ENCODE measurements at places on chromosomes 12 and 14.
A peak's percentile ranks its signal among the peaks of the same experiment; 100 is the strongest.

DNA sequence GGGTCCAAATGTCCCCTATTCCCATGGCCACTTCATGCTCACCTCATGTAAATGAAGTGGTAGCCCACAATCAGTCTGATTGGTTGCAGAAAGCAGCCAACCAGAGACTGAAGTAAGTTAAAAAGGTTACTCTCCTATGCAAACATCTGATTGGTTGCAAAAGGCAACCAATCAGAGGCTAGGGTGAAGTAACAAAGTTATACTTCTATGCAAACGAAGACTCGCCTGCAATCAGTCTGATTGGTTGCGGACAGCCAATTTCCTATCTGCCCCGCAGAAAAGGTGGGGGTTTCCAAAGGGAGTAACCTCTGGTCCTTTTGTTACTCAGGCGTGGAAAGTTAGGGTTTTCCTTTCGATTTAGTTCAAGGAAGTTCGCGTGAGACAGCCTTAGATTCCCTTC, 208.1 kb upstream of the NEDD1 start:
- no peak for DNase-seq

DNA sequence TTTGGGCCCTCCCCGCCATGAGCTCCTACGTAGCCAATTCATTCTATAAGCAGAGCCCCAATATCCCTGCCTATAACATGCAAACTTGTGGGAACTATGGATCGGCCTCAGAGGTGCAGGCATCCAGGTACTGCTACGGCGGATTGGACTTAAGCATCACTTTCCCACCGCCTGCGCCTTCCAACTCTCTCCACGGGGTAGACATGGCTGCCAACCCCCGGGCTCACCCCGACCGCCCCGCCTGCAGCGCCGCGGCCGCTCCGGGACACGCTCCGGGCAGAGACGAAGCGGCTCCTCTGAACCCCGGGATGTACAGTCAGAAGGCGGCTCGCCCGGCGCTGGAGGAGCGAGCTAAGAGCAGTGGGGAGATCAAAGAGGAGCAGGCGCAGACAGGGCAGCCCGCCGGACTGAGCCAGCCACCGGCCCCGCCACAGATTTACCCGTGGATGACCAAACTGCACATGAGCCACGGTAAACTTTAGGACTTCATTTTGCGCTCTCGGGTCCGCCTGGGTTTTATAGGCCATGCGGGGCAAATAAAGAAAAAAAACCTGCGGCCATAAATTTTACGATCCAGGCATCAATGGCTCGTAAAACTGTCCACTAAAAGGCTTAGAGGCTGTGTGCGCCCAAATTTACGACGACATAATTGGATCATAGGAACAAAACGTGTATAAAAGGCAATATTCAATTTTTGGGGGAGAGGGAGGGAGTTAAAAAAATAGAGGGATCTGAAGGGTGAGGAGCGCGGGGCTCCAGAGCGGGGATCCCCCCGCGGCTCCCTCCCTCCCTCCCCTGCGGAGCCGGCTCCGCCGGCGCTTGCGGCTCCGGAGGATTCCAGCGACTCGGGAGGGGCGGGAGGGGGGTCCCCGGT, 493 bp downstream of the HOXC5 start:
- DNase-seq: no peak

DNA sequence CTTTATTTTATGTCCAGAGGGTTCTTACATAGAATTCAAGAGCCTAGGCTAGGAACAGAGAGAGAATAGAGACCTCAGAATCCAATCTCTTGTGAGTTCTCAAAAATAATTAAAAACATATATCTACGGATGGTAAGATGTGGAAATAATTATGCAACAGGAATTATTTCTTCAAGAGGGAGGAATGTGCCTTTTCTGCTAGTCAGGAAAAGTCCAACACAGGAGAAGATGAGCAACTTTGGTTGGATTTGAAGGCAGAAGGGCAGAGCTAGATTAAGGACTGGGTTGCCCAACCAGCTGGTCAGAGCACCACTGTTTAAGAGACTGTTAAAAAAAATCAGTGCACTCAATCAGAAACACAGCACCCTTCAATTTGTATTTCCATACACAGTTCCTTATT, 365.5 kb downstream of the ETNK1 start:
- DNase-seq: no peak

GRCh38 chr14:82411298-82411697, 877.6 kb upstream of the SEL1L start:
- DNase-seq: no peak

- no peak for DNase-seq
Observed at GRCh38 chr12:119692410-119692809, 24.5 kb downstream of the PRKAB1 start.

- DNase-seq: peak; percentile 36
Observed at GRCh38 chr14:73227812-73228781, 9.2 kb upstream of the PAPLN start.

- no peak for DNase-seq
Observed at GRCh38 chr12:80293759-80294158, 150.3 kb upstream of the PTPRQ start.

- no peak for DNase-seq
Observed at GRCh38 chr14:59711080-59711479, 134.5 kb upstream of the CCDC175 start.

DNA sequence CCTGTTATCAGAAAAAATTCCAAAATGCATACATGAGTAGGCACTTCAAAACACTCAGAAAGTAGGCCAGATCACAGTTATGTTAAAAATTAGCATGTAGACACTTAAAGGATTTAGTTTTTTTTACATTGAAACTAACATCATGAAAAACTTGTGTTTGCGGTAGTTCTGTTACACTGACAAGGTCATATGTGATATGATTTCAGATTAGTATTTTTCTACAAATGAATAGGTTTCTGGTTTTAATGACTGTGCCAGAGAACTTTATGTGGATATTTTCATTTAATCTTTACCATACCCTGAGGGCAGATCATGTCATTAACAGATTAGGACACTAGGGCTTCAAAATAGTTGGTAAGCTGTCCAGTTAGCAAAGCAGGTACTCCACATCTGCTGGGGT, 20.7 kb downstream of the YARS2 start:
- DNase-seq: no peak

- DNase-seq: peak; percentile 94
Observed at GRCh38 chr14:103880348-103881267, 33.2 kb upstream of the PPP1R13B start.

DNA sequence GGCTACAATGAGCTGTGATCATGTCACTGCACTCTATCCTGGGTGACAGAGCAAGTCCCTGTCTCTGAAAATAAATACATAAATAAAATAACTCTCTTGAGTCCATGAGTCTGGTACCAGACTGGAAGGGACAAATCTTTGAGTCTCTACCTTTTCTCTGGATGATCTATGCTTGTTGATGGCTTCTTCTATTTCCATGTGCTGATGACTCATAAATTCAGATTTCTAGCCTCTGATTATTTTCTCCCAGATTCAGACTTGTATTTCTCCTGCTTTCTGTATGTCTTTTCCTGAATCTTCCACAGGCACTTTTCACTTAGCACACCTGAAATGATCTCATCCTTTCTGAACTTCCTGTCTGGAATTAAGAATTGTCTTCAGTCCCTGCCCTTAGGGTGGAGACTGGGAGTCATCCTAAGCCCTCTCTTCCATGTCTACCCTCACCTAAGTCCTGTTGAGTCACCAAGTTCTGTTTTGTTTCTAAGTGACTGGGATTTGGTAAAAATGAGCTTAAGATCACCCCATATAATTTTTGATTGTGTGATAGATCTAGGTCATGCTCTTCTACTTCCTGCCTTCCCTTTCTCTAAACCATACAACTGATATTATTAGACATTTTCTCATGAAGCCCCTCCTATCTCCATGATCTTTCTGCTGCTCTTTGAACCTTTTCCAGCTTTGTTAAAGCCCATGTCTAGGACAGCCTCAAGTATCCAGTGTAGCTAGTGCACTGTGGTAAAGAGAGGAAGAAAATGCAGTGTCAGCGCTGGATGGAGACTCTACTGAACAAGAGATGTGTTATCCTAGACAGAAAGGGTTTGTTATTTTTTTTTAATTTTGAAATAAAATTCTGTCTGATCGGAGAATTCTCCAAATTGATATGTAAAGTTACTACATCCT, 13.1 kb downstream of the AKAP6 start:
- DNase-seq: no peak

- no peak for DNase-seq
Observed at GRCh38 chr14:72796935-72797334, 97.0 kb downstream of the DPF3 start.

GRCh38 chr12:58529114-58529665, 391.1 kb downstream of the LRIG3 start:
- no peak for DNase-seq

GRCh38 chr14:81676879-81677278, 143.2 kb upstream of the SEL1L start:
- DNase-seq: no peak

- no peak for DNase-seq
Observed at GRCh38 chr12:49965836-49966235, 4.2 kb downstream of the AQP5 start.
